ENCODE measurements at places on chromosomes 16 and 17.

DNA sequence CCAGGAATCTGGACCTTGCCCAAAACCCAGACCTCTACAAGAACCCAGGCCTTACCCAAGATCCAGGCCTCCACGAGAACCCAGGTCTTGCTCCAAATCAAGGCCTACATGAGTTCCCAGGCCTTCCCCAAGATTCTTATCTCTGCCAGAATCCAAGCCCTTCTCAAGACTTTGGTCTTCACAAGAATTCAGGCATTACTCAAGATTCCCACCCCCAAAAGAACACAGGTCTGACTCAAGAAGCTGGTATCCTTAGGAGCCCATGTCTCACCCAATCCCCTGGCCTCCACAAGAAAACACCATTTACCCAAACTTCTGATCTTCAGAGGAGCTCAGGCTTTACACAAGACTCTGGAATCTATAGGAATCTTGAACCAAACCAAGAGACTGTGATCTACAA lies 2.6 kb downstream of the SPEM3 start:
- DNase-seq: no peak

GRCh38 chr16:1282324-1282973 lies 26.6 kb downstream of the TPSD1 start:
- DNase-seq: no peak

DNA sequence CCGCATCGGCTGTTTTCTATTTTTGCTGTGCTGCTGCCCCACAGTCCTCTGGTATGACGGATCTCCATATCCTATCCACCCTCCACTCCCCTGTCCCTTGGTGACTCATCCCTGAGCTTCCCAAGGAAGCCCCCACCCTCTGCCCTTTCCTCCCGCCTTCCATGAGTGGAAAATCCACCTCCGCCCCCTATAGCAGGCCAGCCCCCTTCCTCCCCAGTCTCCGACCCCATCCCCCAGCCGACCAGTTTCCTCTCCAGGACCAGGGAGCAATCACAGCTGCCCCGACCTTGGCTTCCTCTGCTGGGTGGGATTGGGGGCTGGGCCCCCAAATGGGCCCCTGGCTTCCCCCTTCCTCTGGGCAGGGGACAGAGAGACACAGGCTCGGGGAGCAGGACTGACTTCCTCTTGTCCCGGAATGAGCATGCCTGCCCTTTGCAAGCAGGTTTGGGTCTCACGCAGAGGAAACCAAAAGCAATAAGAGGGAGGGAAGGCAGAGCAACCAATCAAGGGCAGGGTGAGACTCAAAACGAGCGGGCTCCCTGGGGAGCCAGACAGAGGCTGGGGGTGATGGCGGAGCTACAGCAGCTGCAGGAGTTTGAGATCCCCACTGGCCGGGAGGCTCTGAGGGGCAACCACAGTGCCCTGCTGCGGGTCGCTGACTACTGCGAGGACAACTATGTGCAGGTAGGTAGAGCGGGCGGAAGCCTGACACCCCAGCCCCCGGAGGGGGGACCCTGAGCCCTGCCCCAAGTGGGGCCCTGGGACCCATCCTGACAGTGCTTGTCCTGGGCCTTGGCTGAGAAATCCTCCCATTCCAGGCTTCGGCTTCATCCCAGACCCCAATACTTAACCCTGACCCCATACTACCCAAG lies at the start of the genes ABI3 and GNGT2:
TSS of gene ABI3 (plus strand) at position 550 of the 872 bp plus-strand sequence. CDS start at position 568, 18 bp downstream.
TSS of gene GNGT2 (minus strand) at position 417 of the 872 bp plus-strand sequence. CDS start 3,152 bp downstream, outside the sequence.
- DNase-seq: peak; percentile 62

DNA sequence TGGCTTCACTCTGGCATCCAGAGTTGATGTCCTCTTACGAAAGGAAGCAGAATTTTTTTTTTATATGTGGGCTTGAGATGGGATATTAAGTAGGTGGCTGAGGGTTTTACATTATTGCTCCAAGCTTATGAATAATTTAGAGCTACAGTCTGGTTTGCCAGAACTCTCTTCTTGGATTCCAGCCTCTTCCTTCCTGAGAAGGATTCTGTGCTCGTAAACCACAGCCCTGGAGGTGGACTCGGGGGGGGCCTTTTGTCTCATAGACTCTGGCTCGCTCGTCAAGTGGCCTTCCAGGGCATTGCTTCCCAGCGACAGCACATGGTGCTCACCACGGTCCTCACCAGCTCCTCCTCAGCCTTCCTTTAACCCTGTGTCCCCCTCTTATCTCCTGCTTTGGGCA lies 43.2 kb downstream of the TMEM11 start:
- DNase-seq: no peak

DNA sequence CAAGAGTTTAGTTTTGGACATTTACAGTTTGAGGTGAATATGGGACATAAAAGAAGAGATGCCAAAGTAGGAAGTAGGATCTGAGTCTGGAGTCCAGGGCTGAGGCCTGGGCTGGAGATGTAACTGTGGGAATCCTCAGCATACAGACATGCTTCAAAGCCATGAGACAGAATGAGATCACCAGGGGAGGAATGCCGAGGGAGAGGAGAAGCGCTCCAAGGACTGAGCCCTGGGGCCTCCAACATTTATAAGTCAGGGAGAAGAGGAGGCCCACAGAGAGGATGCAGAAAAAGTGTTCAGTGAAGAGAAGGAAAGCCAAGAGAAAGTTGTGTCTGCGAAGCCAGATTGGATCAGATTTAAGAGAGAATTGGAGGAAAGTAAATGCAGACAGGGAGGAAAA lies 277.5 kb upstream of the MYOCD start:
- DNase-seq: no peak

GRCh38 chr16:1244881-1245280 lies 4.4 kb downstream of the TPSAB1 start:
- peak; percentile 11 for DNase-seq

DNA sequence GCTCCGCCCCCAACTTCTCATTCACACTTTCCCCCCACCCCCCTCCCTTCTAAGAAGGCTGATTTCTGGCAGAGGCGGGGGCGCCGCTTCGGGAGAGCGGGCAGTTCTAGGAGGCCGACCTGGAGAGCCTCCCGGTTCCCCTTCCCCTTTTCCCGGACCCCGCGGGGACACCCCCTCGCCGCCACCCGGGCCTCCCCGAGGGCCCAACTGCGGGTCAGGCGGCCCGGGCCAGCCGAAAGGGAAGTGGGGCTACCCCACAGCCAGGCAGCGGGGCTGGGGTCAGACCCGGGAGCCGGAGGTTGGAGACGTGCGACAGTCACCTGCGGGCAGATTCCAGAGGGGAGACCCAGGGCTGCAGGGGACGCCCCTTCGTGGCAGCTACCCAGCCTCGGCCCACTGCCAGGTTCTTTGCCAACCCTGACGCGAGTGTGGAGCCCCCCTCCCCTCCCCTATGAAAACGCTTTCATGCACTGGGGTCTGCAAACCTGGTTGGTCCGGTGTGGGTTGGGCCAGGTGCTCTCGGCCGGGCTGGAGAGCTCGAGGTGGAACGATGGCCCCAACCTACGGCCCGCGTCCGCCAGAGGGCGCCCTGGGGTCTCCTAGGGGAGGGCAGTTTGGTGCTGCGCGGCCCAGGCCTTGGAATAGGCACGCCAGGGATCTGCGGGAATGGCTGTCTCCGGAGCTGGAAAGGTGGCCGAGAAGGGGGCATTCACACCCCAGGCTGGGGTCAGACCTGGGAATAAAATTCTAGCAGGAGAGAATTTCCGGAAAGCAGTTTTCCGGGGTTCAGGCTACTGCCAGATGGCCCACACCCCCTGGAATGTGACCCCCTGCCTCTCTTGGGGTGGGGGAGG lies 721 bp upstream of the SOCS3 start:
- DNase-seq: peak; percentile 88

DNA sequence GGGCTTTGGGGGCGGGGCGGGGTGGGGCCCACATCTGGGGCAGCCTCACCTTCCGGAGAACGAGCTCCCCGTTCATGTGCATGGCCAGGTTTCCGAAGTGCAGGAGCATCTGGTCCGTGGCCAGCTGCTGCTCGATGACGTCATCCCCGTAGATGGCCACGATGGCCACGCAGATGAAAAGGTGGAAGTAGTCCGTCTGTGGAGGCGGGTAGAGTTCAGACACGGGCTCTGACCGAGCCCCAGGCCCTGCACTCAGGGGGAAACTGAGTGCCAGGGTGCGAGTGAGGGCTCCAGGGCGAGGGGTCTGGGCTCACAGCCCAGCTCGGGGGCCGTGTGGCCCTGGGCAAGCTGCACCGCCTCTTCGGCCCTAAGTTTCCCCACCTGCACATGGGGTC lies 93.7 kb downstream of the TBC1D16 start:
- DNase-seq: no peak

DNA sequence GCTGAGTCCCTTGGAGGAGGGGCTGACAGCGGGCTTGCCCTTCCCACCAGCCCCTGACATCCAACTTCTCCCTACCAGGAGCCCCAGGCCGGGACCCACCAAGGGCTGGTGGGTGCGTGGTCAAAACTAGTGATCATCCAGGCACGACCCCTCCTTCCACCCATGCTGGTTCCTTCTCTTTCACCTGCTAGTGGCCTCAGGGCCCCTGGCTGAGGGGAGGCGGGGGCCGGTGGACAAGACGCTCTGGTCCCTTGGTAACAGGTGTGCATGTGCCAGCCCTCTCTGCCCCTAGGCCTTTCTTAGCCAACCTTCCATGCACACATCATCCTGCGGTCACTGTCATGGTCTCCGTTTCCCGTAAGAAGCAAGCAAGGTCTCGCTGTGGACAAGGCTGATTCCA lies 8.4 kb downstream of the ZNF213 start:
- DNase-seq: no peak

DNA sequence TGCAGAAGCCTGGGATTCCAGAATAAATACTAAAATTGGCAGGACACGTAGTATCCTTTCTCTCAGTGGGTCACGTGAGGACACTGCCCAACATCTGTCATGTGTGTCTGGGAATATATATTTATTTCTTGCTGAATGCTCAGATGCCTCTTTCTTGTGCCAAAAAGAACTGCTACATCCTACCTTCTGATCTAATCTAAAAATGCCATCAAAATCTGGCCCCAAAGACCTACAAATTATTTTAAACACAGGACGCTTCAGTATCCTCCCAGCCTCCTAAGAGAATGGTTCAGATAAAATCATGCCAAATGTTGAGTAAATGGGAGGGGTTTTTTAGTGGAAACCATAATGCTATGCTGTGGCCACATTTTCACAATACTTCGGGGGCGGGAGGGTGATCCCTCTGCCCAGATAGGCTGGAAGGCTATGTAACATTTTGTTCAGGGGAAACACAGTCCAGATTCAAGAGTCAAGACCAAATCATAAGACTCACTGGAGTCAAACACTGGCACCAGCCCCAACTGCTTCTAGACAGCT lies 22.9 kb upstream of the CORO6 start:
- DNase-seq: no peak

- no peak for DNase-seq
Measured at GRCh38 chr17:77328823-77329740, 188.3 kb downstream of the SEC14L1 start.

- no peak for DNase-seq
Measured at GRCh38 chr17:19013806-19014627, 9.5 kb upstream of the FAM83G start.

DNA sequence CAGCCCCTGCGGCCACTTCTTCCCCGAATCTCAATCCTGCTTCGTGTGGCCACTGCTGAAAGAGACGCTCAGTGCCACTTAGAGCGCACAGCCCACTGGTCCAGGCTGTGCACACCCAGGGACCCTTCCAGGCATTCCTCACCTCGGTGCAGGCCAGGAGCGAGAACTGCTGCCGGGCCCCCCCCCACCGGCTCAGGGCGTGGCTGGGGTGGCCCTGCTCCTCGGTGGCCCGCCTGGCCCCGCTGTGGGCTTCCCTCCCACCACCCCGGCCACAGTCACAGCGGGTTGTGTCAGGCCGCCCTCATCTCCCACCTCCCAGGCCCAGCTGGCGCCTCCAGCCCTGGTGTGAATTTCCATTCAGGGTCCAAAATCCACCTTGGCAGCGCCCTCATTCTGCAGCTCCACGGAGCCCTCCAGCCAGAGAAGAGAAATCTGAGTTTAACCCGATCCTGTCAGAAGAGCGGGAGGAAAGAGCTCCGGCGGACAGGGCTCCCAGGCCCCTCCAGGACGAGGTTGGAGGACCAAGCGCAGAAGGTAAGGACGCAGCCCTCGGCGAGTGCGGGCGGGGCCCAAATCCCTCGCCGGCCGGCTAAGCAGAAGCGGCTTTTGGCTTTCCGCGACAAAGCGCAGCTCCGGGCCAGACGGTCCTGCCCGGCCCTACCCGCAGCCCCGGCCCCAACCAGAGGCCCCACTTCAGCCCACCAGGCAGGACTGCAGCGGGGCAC lies 12.0 kb downstream of the TBC1D16 start:
- DNase-seq: no peak

GRCh38 chr17:79159471-79159870 lies 84.8 kb downstream of the ENGASE start:
- no peak for DNase-seq

GRCh38 chr17:8062807-8063483 lies 24.1 kb downstream of the ALOX15B start:
- DNase-seq: no peak
